ENCODE measurements at places on chromosomes 6 and 20.
A peak's percentile ranks its signal among the peaks of the same experiment; 100 is the strongest.

- no peak for DNase-seq
Measured at GRCh38 chr6:45991189-45991588, 24.5 kb downstream of the CLIC5 start.

DNA sequence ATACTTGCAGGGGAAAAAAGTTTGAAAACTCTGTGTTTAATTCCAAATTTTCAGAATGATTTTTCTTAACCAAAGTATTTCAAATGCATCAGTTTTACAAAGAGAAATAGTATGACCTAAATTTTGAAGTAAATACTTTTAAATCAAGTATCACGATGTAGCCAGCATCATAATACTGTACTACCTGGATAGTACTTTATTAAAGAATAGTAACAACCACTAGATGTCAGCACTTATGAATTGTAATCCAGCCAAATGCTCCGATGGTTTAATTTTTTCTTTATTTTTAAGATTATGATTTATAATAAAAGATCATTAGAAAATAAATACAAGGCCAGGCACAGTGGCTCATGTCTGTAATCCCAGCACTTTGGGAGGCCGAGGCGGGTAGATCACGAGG, 37.2 kb upstream of the HACE1 start:
- no peak for DNase-seq

DNA sequence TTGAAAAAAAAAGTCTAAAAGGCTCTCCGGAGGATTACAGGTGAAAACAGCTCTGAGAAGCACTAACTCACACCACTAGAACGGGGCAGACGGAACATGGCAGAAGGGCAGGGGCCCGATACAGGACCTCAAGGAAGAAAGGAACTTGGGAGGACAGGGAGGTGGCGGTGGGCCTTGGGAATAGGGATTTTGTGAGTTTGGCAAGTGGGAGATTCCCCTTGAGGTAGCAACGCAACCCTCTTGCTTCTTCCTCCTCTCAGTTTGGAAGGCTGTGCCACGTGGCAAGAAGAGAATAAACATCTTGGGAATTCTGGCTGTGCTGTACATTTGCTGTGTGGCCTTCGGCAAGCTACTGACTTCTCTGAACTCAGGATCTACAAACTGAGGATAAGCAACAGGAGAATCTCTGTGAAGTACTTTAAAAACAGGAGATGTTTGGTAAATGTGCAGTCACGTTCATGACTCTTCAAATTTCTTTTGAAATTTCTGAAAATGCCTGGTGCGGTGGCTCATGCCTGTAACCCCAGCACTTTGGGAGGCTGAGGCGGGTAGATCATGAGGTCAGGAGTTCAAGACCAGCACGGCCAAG, 220.8 kb downstream of the BCAS1 start:
- DNase-seq, result no peak

DNA sequence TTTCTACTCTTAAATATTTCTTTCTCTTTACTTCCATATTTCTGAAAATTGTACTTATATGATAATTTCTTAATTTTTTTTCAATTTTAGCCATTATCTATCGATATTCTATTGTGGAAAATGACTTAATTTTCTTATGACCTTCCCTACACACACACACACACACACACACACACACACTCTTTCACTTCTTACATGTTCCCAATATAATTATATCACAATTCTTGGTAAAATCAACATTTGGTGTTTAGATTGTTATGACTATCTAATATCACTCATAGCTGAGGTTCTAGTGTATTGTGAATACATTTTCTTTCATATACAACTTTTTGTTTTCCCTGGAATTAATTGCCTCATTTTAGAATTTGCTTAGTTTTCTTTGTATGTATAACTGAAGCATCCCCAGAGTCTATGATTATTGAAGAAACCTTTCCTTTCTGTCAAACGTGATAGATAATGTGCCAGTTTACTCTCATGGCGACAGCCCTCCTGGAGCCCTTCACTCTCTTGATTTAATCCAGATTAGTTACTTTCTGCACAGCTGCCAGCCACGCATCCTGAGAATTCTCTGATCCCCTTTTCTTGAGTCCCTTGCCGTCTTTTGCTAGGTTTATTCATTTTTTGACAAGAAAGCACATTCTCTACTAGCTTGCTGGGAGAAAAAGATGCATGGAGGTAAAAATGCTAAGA, 63.4 kb downstream of the RNF182 start:
- DNase-seq, result no peak

DNA sequence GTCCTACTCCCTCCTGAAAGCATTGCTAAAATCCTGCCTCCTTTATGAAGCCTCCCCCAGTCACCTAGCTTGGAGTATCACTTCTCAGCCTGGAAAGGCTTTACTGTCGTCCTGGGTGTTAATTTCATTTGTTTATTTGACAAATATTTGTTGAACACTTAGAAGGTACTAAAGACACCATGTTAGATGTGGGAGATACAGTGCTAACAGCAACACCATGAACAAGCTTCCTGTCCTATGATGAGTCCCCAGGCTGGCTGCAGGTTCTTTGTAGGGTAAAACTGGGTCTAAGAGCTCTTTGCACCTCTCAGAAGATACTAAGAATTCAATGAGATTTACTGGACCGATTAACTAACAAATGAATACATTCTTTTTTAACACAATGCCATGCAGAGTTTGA, 109.2 kb upstream of the TMEM170B start:
- no peak for DNase-seq

DNA sequence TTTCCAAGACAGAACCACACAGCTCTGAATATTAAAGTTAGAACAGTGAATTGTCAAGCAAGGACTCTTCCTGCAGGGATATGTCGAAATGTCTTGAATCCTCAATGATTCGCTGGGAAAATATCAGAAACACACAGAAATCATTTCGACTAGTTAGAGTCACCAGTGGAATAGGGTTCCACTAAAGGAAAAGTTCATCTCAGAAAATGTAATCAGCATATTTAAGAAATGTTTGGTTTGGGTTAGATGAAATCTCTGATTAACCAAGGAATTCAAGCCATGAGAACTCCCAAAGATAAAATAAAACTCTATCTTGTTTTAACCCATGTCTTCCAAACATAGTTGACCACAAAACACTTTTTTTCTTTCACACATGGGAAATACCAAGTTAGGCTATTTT, 621.0 kb upstream of the NRSN1 start:
- no peak for DNase-seq

GRCh38 chr6:37493661-37493995, 6.1 kb downstream of the CCDC167 start:
- DNase-seq, result peak; percentile 67

DNA sequence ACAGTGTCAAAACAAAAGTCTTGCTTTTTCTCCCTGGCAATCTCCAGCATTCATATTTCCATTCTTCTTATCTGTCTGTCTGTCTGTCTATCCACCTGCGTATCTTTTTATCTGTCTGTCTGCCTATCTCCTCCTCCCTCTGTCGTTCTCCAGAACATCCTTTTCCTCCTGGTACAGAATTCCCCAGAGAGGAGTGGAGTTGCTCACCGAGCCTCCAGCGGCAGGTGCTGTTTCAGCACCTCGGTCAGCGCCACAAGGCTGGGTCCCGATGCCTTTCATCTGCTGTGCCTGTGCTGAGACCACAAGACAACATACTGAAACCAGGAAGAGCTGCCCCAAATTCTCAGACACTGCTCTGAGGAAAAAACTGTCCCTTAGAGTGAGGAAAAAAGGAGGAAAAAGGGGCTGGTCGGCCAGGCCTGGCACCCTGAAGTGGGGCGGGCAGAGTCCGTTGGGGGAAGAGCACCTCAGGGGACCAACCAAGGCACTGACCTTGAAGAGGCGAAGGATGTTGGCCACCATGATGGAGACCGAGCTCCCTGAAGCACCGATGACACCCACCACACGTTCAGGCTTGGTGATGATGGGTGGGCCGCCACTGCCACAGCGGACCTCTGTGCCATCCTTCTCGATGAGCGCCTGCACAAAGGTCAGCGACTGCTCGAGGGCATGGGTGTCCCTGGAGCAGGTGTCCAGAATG, 13.3 kb downstream of the GRM4 start:
- DNase-seq, result no peak

DNA sequence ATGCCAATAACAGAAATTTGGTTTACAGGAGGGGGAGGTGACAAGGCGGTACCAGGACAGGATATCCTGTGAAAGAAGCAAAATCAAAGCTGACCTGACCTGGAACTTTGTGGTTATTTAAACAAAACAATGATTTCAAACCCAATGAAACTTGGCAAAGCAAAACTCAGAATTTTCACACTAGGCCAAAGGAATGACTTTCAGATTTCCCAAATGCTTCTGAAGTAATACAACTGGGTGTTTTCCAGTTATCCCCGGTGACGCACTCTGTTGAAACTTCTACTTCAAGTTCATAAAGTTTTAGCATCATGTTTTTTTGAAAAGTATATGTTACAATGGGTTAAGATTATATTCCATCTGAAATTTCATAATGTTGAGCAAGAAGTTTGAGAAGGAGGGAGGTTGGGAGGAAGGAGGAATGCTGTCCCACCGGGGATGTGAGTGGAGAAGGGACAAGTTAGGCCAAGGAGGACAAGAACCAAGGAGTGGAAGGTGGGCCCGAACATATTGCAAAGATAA, 78.1 kb upstream of the TRAF3IP2 start:
- no peak for DNase-seq

GRCh38 chr20:4127344-4127743, 112.0 kb upstream of the RNF24 start:
- no peak for DNase-seq

DNA sequence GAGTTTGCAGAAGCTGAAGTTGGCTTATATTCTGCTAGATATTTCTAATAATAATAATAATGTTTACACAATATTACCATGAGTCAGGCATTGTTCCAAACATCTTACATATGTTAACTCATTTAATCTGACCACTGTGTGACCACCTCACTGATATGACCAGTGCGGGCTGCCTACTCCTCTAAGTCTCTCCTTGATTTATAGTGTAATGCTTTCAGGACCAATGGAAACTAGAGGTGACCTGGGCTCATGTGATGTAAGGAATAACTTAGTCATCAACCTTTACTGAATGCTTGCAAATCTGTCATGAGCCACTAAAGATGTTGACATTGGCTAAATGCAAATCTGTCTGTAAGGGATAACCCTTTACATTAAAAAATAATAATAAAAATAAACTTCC, 51.1 kb upstream of the GPR6 start:
- no peak for DNase-seq

DNA sequence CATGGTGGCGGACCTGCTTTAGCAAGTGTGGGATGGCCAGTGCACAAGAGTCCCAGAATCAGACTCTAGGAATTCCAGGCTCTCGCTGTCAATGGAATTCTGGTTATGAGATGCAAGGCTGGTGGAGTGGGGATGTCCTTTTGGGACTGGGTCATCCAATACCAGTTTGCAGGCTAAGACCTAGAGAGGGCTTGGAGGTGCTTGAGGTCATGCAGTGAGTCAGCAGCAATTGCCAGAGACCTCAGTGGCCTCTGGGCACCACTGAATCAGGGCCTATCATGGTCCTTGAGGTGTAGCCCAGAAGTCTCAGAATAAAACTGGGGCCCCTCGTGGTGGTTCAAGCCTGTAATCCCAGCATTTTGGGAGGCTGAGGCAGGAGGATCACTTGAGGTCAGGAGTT, 1.4 kb upstream of the SCRT2 start:
- DNase-seq, result no peak

DNA sequence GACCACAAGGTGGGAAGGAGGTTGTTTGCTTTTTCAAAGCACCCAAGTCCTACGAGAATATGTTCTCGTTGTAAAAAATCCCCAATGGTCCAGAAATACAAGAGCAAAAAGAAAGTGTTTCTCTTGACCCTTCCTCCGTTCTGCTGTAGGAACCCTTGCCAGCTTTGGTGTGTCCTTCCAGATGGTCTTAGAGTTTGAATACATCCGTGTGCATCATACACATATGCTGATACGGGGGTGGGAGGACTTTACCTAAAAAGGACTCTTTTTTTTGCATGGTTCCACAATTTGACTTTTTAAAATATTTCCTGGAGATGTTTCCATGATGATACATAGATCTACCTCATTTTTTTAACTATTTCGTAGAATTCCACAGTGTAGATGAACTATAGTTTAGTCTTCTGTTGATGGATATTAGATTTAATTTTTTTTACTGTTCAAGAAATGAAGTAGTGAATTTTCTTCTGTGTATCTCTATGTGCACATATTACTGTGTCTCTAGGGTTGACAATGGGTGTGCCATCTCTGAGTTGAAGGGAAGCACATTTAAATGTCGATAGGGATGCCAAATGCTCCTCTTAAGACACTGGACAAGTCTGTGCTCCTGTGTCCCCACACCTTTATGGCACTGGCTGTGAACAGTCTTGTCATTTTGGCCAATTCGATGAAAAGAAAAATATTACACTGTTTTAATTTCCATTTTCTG, 182.1 kb upstream of the SNX9 start:
- DNase-seq, result no peak

- DNase-seq, result no peak
Measured at GRCh38 chr6:132004668-132005067, 53.5 kb upstream of the CCN2 start.

DNA sequence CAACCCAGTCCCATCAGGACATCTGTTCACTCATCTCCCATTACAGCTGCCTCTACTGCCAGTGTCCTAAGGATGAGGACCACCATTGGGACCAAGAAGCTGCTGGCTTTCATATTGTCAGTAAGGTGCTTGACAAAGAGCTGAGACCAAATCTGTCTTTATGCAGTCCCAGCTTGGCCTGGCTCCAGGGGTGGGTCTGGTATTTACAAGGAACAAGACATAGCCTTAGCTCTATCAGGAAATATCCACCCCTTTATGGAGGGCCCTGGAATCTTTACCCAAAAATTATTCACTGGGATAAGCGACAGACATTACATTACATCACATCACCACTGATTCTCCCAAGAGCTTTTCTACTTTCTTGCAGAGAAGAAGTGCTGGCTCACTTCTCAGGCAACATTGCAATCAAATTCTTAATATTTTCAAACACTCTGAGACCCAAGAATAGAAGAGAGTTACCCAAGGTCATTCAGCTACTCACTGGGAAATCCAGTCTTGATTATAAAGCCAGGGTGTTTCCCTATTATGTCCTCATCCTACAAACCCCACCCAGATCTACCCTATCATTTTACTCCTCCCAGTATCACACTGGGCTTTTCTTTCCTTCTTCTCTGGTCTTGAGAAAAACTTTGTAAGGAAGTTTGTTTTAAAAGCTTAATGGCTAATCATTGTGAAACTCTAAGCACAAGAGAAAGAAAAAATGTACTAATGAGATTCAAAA, 11.5 kb upstream of the PI3 start:
- DNase-seq, result no peak

DNA sequence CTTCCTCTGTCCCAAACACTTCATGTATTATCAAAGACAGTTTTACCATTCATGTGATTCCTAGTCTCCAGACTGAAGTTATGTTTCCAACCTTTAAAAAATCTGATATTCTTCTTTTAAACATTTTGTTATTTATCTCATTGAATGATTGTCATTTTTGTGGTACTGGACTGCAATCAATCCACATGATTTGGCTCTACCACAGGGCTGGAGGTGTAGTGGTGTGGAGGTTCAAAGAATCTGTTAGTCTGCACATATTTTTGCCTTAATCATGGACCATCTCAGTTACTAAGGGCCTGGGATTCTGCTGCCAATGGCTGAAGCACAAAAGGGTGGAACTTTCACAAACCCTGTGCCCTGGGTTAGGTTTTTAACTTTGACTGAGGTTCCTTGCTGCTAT, 164.1 kb upstream of the JAG1 start:
- DNase-seq, result no peak

Measured in NCI-H774 (cell line).